ENCODE measurements at places on chromosomes 5 and 9.

DNA sequence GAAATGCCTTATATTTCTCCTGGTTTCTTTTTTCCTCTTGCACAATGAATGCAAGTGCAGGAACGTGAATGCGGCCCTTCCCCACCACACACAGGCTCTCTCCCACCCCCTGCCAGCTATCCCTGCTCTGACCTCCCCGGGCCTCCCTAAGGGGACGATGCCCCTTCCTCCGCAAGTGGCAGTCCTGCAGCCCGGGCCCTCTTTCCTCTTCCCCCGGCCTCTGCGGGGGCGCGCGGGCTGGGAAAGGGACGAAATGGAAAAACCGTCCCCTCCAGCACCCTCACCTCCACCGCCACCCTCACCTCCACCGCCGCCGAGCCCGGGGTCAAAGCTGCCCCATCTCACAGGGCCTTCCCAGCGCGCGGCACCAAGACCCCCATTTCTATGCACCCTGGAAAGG, 44.7 kb downstream of the GAS1 start:
- no peak for DNase-seq

DNA sequence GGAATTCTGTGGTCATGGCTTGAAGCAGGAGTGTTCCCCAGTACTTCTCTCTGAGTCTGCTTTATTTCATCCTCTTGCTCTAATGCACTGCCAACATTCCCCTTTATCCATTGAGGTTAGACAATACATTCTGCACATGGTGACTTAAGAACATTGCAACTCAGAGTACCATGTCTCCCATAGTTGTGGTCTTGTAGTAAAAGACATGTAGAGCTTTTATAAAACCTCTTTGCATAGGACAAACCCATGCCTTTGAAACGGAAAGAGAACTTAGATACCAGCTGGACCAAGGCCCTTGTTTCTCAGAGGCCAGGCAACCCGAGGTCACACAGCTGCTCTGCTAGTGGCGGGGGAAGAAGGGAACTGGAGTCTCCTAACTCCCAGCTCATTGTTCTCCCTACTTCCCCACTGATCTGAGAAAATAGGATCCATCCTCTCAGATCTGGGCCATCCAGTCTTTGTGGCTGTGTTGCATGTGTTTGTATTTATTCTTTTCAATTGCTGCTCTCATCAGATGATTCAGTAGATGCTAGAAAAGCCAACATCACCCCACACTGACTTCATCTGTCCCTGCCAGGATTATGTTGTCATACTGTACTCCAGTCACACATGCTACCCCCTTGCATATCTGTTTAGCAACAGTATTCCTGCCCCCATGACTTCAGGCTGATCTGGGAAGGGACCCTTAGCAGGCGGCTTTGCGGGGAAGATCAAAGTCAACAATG, 236.9 kb downstream of the SAXO1 start:
- DNase-seq: no peak

GRCh38 chr9:21668516-21668915, 133.9 kb upstream of the MTAP start:
- DNase-seq: no peak

GRCh38 chr5:9056046-9056445, 489.8 kb downstream of the SEMA5A start:
- no peak for DNase-seq

- DNase-seq: no peak
Measured at GRCh38 chr5:152072091-152072490, 147.4 kb upstream of the GLRA1 start.

- no peak for DNase-seq
Measured at GRCh38 chr5:181107699-181108098, 23.3 kb downstream of the OR2V1 start.
